Smooth muscle cell of the coronary artery (primary cell): ENCODE measurements at places on chromosomes 1 and 21. TPM values are rescaled to one million over a fixed set of nuclear protein-coding genes. Genes with fewer than 3 reads are reported as not detected.

The TSNAX gene
- 23.9 and 29.2 TPM in 2 replicates for total RNA-seq

The NBPF20 gene
- total RNA-seq = 1.5 and 2.3 TPM in 2 replicates

The COL6A1 gene
- 242 and 2,348 TPM in 2 replicates for total RNA-seq

The FCRL5 gene
- total RNA-seq = not detected in 2 replicates

The SLC6A9 gene
- 4.6 and 7.5 TPM in 2 replicates for total RNA-seq

The PCP4 gene
- not detected in 2 replicates for total RNA-seq
